NCI-H446 (cell line): ENCODE measurements at places on chromosomes 11 and 22.
A peak's percentile ranks its signal among the peaks of the same experiment; 100 is the strongest.

GRCh38 chr11:393219-394033, 583 bp upstream of the PKP3 start:
- DNase-seq = no peak

DNA sequence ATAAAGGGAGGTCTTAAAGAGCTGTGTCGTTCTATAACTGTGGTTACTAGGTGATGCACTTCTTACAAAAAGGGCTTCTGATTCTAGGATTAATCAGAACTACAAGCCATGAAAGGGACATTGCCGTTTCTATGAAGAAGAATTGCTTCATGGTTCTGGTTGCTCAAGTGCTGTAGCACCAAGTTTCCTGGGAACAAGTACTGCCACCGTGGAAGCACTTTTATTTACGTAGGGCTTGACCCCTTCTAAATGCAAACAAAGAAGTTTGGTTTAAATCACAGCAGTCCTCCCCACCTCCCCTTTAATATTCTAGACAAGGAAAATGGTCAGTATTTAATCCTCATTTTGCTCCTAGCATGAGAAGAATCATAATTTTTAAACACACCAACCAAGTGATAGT, 9.8 kb downstream of the YAP1 start:
- no peak for DNase-seq

GRCh38 chr22:38132794-38133193, 22.3 kb upstream of the BAIAP2L2 start:
- DNase-seq = no peak

DNA sequence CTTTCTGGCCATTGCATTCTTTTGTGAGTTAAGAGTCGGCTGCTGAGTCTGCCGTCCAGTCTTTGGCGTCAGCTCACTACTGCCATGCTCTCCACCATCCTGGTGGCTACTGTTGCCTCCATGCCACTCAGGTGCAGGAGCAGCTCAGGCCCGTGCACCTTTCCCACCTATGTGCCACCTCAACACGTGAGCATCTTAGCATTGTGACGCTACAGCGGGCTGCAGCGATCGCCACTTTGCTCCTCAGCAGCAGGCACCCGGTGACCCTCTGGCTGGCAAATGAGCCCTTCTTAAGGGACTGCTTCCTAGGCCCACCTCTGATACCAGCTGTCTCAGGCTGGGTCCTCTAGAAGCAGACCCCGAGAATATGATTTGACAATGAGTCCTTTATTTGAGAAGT, 11.5 kb upstream of the KMT5B start:
- DNase-seq = no peak

- DNase-seq = no peak
These were observed 37.7 kb downstream of the POU2AF3 start for GRCh38 chr11:111336062-111336461.

- no peak for DNase-seq
These were observed 4.7 kb upstream of the TCF20 start for GRCh38 chr22:42275176-42275575.

DNA sequence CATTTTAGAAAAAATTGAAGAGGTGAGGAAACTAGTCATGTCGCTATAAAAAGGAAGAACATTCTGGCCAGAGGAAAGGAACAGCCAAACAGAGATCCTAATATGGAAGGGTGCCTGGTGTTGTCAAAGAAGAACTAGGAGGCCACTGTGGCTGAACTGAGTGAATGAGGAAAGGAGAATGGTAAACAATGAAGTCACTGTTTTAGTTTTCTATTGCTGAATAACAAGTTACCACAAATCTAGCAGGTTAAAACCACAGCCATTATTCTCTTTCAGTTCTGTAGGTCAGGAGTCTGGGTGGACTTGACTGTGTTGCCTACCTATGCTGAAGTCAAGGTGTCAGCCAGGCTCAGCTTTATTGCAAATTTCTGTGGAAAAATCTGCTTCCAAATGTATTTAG, 549.3 kb upstream of the CCDC90B start:
- no peak for DNase-seq

- no peak for DNase-seq
These were observed 109.7 kb upstream of the NARS2 start for GRCh38 chr11:78684377-78684776.

- DNase-seq = peak; percentile 3
These were observed 258.3 kb downstream of the LRRC4C start for GRCh38 chr11:41201156-41201555.

- no peak for DNase-seq
These were observed 180.8 kb downstream of the DBX1 start for GRCh38 chr11:19979519-19979845.

- DNase-seq = no peak
These were observed 132.6 kb downstream of the WNT11 start for GRCh38 chr11:76073724-76074123.

DNA sequence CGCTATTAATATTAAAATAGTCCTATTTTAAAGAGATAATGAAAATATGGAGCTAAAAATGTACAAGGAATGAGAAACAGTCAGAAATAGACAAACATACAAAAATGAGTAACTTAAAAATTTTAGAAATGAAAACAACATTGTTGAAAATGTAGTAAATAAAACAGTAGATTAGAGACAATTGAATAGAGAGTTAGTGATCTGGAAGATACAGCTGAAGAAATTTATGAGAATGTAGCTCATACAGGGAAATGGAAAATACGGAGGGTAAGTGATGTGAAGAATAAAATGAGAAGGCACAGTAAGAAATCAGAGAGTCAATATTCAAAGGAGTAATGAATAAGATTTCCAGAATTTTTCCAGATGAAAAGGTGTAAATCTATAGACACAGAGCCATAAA, 424.8 kb downstream of the SOX6 start:
- no peak for DNase-seq

GRCh38 chr22:19497245-19497644, 17.5 kb downstream of the CDC45 start:
- no peak for DNase-seq

DNA sequence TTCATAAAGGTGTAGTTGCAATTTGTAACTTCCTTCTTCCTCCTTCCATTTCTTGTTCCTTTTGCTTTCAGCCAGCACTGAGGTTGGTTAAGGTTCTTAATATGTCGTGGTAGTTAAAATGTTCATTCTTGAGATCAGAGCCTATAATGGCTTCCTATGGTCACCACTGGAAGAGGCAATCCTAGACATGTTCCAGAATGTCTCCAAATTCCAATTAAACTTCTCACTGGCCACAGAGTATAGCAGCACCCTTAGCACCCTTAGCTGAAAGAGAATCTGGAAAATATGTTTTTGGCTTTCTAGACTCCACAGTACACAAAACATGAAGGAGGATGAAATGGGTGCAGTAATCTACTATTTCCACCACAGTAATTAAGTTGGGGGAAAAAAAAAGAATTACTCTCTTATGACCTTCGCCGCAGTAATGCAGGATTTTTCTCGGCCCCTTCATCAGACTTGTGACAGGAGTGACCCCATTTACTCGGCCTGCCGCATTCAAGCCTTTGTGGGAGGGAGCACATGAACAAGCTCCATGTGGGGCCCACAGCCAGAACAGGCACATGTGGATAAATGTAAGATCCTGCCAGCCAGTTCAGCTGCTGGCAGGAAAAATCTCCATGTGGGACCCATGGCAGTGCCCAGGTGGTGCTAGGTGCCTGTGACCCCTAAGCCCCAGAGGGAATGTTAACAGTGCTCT, 348.8 kb upstream of the ARHGAP42 start:
- no peak for DNase-seq

- DNase-seq = no peak
These were observed 34.9 kb downstream of the UVRAG start for GRCh38 chr11:75849894-75850293.

DNA sequence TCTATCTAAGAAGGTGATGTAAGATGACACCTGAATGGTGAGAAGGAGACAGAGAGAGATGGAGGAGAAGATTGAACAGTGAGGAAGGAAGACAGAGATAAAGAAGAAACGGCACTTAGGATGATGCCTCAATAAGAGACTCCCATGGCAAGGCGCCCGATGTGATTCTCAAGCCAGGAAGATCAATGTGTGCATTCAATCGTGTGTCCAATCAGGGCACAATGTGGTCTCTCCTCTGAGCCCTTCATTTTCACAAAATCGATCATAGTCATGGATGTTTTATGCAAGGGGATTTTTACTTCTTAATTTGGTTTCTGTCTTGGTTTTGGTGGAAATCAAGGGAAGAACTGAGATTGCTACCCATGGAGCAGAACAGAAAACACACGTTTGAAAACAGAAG, 19.9 kb upstream of the TMPRSS13 start:
- no peak for DNase-seq

DNA sequence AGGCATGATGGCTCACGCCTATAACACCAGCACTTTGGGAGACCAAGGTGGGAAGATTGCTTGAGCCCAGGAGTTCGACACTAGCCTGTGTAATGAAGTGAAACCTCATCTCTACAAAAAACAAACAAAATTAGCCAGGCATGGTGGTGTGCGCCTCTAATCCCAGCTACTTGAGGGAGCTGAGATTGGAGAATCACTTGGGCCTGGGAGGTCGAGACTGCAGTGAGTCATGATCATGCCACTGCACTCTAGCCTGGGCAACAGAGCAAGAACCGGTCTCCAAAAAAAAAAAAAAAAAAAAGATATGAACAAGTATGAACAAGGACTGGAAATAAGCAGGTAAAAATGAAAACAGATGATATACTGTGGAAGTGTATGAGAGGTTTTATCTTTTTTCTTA, 54.1 kb upstream of the SOX6 start:
- DNase-seq = no peak

DNA sequence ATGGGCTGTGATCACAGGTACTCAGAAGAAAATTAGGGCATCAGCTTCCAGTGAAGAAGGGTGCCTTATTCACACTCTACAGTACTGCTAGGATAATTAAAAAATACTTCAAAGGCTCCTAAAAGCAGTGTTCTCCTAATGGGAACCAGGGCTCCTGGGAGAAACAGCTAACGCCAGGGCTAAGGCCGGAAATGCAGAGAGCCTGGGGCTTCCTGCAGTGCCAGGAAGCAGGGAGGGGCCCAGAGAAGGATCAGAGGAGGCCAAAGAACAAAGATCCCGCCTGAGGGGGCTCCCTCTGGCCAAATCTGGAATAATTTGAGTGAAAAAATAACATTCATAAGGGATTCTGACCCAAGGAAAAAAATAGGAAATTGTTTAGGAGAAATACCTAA, 27.5 kb downstream of the TOLLIP start:
- DNase-seq = no peak

GRCh38 chr11:107018219-107018901, at the start of gene GUCY1A2:
Gene GUCY1A2, minus strand, starts transcription at chr11:107018476. Its CDS starts 421 bp downstream, at chr11:107018055.
- no peak for DNase-seq

DNA sequence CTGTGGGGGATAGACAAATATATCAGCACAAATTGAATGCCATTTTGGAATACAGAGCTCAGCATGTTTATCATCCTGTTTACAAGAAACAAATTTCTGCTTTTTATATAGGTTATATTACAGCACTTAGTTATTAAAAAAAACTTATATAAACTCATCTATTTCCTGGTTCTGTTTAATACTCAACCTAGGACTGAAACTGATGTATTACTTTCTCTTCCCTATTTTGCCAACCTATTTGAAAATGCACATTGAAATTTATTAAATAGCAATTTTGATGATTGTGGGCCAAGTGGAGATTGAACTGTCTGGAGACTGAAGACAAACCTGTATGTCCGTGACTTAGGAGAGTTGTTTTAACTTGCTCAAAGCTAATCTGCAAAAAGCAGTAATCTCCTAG, 288.3 kb upstream of the ANO3 start:
- DNase-seq = no peak

- no peak for DNase-seq
These were observed 4.4 kb downstream of the TPCN2 start for GRCh38 chr11:69053169-69053477.

DNA sequence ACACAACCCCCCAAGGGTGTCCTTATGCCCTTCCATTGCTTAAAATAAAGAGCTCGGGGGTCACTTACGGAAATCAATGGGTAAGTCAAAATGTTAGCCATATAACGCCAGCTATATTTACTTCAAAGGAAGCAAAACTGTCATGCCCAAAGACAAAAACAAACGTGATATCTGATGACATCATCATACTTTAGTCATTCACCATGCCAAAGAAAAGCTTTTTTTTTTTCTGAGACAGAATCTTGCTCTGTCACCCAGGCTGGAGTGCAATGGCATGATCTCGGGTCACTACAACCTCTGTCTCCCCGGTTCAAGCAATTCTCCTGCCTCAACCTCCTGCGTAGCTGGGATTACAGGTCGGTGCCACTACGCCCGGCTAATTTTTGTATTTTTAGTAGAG, 47.7 kb upstream of the SC5D start:
- DNase-seq = no peak

DNA sequence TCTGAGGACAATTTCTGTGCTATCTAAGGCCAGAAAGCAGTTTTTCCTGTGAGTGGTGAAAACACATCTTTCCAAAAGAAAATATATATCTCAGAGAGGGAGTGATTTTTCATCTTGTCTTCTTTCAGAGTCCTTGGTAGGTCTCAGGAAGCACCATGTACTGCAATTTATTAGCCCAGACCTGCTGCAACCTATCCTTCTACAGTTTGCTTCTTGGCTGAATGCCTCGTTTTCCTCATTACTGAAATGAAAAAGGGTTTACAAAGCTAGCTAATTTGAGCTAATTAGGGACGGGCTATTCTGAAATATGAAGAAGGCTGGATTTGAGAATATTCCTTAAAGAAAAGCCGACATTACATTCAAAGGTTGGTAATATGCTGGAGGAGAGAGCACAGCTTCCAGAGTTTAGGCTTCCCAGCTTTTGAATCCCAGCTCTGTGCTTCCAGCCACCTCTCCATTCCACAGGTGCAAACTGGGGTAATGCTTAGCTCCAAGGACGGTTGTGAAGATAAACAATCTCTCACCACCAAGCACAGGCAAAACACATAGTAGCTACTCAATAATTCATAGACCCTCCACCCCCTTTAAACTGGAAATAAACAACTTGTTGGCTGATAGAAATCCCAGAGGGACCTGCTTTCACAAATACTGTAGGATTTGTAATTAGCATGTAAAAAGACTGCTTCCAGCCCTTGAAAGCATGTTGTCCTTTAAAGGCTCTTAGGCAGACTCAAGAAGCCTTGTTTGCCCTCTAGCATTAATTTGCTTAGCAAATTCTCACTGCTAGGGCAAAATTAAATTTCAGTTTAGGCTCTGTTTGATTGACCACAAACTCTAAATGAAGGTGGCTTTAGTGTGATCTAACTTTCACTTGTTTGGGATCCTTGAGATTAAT, 24.5 kb upstream of the SESN3 start:
- DNase-seq = no peak

DNA sequence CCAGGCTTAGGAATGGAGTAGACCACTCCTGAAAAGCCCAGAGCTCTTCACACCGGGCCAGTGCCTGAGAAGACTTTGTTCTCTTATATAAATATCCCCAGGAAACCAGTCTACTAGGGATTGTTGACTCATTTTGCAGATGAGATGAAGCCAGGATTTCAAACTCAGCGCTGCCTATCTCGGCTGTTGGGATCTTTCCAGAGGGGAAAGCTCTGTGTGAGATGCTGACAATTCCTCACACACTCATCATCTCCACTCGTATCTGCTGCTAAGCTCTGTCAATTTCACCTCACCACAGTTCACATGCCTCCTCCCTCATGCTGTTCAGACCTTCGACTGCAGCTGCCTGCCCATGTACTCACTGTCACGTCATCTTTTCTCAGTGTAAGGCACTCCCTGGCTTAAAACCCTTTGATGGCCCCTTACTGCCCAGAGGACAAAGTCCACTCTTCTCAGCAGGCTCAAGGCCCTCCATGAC, 12.5 kb downstream of the USH1C start:
- DNase-seq = no peak

- DNase-seq = no peak
These were observed 8.8 kb downstream of the ASPHD2 start for GRCh38 chr22:26437694-26438392.

- no peak for DNase-seq
These were observed 183.0 kb downstream of the IGLL1 start for GRCh38 chr22:23397008-23397612.

GRCh38 chr11:118615976-118616371, 8.6 kb downstream of the PHLDB1 start:
- DNase-seq = no peak
